ENCODE measurements at places on chromosomes 2 and 18.

DNA sequence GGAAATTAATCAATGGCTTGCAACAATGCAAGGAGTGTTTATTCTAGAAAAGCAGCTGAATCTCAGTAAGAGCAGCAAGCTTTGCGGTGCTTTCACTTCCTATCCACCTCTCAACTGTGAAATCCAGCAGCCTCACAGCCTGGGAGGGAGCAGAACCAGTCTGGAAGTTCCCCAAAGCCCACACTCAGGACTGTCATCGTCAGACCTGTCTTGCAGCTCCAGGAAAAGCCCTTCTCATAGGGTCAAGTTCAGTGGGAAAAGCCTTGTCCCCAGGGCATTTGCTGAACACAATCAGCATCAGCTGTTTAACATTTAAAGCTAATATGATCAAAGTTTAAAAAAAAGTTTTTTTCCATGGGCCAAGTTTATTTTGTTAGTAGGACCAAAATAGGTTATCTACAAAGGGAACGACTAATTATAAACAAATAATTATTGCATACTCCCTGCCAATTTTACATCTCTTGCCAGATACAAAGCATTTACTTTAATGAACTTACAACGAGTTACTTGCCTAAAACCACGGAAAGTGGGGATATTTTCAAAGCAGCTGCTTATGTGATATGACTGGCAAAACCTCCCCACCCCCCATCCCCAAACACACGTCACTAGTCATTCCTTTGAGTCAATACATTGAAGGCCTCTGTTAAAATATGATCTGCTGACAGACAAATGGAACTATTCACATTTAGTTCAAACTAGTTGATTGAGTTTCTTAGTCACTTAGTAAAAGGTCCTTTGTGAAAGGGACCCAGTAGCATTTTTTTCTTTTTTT, 36.8 kb downstream of the PARD6G start:
- DNase-seq = no peak

GRCh38 chr2:236981701-236982485, 103.8 kb upstream of the COPS8 start:
- DNase-seq = no peak

- DNase-seq = no peak
Measured at GRCh38 chr2:163701399-163702195, 34.2 kb downstream of the FIGN start.

GRCh38 chr18:13676471-13676870, 49.9 kb downstream of the FAM210A start:
- DNase-seq = no peak

DNA sequence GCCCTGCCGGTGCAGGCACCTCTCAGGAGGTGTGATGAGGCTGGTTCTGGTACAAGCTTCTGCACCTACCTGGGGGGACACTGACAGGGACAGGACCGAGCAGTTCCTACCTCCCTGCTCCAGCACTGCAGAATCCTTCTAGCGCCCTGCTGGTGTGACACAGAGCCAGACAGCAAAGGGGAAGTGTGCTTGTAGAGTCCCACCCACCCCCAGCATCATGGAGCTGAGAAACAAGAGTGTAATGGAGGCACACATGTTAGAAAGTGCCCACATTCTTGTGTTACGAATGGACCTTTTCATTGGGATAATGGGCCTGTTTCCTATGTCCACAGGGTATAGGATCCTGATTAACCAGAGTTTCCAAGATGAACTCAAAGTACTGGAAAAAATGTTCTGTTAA, 38.3 kb downstream of the OXER1 start:
- DNase-seq = no peak

- DNase-seq = no peak
Measured at GRCh38 chr18:58354051-58354450, 274.8 kb downstream of the ALPK2 start.

- DNase-seq = no peak
Measured at GRCh38 chr2:64946769-64947247, 42.4 kb upstream of the SLC1A4 start.
